ENCODE measurements at places on chromosomes 7 and 10.

DNA sequence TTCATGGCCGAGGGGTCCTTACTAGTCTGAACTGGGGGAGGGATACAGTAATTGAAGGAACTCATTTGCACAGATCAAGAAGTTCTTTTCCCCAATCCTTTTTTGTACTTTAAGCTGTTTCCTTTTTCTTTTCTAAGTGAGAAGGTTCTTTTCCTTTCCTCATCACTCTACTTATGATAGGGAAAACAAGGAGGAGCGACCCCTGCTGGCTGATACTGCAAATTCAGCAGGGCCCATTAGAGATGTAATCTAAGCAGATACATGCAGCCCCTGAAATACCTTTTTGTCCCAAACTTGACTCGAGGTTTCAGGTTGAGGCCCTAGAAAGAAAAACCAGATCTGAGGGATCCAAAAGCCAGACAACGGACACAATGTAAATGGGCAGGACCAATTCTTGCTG, 305.5 kb downstream of the DNAJB9 start:
- DNase-seq: no peak

GRCh38 chr10:62817766-62818425, 1.7 kb upstream of the EGR2 start:
- peak; percentile 76 for DNase-seq

DNA sequence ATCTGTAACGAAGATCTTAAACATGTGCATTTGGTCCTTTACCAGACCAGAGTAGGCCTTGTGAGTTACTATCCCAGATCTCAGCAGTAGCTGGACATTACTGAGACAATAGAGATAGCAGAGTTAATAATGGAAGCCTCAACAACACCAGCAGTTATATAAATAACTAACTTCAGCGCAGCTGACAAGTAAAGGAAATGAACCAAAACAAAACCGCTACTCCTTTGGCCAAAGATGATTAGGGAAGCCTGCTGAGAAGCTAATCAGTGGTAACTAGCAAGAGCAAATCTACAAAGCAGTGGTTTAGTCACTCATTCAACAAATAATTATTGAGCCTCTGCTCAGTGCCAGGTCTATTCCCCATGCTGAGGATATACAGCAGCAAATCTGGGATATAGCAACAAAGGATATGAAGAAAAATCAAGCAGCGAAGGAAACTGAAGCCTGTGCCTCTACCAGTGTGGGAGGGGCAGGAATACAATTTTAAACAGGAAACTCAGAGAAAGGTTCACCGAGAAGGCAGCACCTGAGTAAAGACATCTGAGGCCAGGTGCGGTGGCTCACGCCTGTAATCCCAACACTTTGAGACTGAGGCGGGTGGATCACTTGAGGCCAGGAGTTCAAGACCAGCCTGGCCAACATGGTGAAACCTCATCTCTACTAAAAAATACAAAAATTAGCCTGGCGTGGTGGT, 103.6 kb downstream of the ELMO1 start:
- DNase-seq: no peak

- DNase-seq: no peak
These were observed 48.7 kb downstream of the LSMEM1 start for GRCh38 chr7:112529521-112529920.

DNA sequence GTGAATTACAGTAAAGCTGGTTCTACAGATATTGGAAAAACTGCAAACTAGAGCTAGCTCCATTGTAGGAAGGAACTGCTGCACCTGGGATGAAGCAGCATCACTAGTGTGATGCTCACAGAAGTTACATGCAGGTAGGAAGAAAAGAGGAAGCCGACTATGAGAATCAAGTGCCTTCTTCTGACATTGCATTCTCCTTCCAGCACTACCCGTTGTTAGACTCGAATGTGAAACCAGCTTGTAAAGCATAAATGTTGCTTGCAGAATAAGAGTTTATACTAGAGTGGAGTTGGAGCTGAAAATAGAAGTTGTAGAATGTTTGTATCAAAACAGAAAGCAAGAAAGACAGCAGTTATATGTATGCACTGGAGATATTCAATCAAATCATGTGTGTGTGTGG, 49.9 kb downstream of the TRIM24 start:
- DNase-seq: no peak
